Karpas-422 (cell line): ENCODE measurements at places on chromosomes 3 and 15.

DNA sequence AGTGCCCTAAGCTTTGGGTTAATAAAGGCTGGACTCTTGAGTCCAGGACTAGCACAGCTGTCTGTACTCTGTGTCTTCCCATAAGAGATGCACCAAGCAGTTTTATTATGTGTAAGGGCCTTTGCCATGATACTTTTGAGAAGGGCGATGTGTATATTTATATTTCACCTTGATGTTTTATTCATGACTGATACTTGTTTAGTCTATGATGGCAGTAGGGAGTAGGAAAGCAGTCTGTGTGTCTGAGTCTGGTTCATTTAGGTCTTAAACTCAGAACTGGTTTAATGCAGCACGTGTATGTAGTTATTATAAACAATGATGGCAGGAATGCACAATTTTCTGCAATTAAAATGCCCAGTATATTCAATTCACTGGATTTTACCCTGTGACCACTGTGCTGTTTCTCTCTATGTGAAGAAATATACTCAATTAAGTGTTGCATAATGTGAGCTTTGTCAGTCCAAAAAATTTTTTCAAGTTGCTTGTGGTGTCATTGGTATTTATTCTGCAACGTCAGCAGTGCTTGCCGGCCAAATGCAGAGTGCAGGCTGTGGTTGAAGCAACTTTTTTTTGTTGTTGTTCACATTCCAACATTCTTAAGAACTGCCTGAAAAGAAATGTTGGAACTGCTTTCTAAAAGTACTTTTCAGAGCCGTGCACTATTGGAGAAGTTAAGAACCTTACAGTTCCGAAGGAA, 423.7 kb upstream of the SEMA6D start:
- no peak for DNase-seq

DNA sequence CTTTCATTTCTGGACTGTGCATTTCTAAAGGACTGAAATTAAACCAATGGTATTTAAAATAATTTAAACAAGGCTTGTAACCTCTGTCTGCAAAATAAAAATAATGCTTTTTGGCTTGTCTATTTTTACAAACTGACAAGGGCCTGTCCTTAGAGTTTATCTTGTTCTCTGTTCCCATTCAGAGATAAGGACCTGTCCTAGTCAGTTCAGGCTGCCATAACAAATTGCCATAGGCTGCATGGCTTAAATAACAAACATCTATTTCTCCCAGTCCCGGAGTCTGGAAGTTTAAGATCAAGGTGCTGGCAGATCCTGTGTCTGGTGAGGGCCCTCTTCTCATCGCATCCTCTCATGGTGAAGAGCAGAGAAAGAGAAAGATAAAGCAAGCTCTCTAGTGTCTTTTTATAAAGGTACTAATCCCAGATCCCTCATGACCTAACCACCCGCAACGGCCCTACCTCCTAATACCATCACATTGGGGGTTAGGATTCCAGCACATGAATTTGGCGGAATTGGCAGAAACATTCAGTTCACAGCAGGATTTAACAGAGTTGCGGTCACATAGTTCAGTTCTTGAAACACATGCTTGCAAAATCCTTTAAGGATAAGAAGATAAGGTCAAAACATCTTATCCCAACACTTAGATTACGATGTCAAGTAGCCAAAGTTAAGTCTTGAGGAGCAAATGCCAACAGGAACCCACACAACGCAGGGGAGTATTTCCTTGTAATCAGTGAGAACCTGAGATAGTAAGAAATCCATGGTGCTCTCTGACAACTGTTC, 17.8 kb downstream of the KBTBD8 start:
- DNase-seq, result no peak

DNA sequence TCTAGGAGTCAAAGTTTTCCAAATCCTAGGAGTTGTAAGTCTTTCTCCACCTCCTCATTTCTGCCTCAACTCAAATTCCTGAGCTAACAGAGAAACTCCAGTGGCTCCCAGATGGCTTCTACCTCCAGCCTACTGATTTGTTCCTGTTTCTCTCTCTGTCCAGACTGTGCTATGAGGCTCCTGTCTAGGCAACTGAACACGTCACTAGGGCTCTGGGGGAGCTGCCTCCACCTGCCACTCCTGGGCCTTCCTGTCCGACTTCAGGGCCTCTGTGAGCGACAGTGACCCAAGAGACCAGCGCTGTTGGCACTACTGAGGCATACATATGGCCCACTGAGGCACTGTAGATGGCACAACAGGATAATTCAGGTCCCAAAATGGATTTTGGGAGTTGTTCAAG, 71.4 kb downstream of the EXOG start:
- DNase-seq, result no peak

GRCh38 chr3:96449803-96450202, 364.6 kb upstream of the EPHA6 start:
- DNase-seq, result no peak

DNA sequence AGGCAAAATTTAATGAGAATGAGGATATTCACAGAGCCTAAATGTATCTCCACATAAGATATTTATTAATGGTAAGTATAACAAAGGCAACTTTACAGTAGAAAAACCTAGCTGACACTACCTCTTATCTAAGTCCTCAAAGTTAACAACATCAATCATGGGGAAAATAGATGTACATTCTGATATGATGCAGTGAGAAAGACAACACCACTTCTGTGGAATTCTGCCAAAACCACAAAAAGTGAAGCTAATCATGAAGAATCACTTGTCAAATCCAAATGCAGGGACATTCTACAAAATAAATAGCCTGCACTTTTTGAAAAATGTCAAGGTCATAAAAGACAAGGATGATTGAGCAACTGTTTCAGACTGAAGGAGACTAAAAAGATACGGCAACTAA, 27.5 kb upstream of the EOMES start:
- no peak for DNase-seq

DNA sequence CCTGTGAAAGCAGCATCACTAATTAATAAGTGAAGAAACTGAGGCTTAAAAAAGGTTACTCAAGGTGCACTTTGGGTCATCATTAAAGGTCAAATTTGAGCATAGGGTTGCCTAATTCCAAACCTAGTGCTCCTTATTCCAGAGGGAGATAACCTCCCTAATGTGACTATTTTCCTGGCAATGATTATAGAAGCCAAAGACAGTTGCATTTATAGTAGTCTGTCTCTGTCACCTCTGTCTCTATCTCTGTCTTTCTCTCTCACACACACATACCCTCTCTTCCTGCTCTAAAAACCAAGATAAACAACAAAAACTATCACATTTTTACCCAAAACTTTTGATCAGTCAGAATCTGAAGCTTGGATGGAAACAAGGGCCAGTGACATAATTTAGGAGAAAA, 172.0 kb upstream of the LMCD1 start:
- no peak for DNase-seq

- DNase-seq, result no peak
These were observed 569.8 kb upstream of the IL12A start for GRCh38 chr3:159418571-159419526.

DNA sequence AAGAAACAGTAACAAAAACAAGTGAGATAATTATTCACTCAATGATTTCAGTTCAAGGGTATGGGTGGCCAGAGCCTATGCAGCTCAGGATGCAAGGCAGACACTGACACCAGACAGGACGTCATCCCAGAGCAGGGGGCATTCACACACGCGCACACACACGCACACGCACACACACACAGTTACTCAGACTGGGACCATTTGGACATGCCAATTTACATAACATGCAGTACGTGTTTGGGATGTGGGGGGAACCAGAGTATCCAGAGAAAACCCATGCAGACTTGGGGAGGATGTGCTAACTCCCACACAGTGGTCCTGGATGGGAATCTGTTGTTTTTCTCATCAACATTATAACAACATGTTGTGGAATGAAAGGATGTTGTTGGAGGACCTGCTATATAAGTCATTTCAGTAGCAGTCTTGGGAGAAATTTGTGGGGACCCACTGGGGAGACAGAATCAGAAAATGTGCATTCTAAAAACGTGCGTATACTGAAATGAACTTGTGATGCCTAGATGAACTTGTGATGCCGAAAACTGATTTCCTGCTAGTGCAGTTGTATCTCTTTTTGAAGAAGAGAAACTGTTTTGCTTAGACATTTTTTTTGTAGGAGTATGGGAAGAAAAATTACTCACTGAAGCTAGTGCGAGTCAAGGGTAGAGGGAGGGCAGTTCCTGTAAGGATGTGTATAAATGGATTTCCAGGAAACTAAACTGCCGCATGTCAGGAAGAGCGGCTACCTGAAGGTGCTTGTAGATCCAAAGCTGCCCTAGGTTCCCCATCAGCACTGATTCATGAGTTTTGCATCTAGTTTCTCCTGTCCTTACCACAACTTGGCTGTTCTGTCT, 25.2 kb downstream of the CD200 start:
- DNase-seq, result no peak

DNA sequence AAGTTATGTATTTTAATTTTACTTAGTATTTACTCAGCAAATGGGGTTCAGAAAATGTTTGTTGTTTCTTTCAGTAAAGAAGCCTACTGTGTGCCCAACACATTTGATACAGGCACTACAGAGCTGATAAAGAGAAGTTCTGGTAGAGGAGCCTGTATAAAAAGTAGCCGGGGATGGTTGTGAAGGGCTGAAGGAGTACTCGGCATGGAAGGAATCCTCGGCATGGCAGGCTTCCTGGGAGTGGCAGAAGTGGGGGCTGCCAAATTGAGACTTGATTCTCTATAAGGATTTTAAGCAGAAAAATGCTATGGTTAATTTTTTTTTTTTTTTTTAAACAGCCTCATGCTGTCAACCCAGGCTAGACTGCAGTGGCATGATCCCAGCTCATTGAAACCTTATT, 9.3 kb downstream of the ARL13B start:
- no peak for DNase-seq

DNA sequence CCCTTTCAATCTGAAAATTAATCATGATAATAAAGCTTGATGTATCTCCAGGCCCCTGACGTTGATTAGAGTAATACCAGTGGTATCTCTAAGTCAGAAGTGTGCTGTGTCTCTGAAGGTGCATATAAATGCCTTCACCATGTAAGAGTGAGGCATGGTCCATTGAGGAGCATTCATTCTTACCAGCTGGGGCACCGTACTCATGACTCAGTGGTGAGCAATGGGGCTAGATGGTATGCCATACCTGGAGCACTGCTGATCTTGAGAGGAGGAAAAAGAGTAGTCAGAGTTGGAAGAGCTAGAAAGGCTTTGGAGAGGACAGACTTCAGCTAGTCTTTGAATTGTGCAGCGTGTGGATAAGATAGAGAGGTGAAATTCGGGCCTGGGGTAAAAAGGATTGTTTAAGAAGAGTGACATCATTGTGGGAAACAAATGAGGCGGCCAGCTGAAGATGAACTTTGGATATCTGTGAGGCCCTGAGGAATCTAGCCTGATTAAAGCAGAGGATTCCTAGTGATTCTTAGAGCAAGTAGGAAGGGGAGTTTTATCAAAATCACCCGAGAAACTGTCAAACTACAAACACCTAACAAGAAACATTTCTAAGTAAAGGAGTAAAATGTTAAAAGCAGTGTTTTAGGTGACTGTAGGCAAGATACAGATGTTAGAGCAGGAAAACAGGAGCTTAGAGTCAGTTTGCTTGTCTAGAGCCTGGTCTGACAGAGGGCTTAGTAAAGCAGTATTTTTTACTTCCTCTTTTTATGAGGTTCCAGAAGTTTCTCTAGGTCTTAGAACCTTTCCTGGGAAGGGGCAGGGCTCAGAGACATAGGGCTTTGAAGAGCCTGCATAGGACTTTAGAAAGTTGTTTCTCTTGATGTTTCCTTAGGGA, 13.6 kb downstream of the TMOD3 start:
- DNase-seq, result peak; percentile 46

DNA sequence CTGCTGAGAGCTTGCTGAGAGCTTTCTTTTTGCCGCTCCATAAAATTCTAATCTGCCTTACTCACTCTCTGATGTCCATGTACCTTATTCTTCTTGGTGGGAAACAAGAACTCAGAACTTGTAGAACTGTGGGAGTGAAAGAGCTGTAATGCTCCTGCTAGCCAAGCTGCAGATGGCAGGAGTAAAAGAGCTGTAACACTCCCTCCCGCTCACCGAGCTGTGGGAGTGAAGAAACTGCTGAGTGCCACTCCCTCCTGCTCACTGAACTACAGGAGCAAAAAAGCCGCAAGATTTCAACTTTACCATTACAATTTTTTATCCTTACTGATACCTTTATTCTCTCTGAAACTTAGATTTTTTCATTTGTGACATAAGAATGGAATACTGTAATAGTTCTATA, 199.1 kb downstream of the SI start:
- no peak for DNase-seq

GRCh38 chr15:101583284-101583683, 68.9 kb downstream of the TM2D3 start:
- no peak for DNase-seq
